ENCODE measurements at places on chromosomes 11 and 22. TPM values are rescaled to one million over a fixed set of nuclear protein-coding genes. Genes with fewer than 3 reads are reported as not detected.

DNA sequence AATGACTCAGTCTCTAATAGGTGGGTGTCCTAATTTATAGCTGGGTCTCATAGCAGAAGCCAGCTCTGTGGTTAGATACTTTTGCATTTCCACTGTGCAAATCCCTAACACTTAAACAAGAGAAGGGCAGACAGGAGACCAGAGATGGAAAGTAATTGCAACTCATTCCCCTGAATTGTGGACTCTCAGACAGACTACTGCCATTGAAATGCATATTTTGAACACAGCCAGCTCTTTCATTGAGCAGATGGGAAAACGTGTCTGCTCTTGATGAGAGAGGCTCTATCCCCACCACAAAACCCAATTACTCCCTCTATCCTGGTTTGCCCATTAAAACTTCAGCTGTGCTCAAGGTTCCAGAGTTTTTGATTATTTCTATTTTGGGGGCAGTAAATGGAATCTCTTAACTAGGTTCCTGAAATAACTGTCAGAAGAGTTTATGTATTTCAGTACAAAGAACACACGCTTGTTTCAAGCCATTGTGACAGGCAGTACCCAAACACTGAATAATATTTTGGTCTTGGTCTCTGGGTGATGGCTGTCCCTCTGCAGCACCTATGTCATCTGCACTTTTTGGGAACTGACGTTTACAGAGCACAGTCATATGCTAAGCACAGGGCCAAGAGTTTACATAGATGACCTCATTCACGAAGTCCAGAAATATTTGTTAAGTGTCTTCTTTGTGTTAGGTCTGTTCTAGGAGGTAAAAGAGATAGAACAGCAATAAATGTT lies 41.7 kb downstream of the FAM227A start:
- peaks cover 5% of the 10 kb centered on the region for H3K4me1 ChIP-seq
- no peak overlapping the region for H3K4me3 ChIP-seq
- H3K36me3 ChIP-seq: peaks cover 27% of the 10 kb centered on the region
- no peak overlapping the region for H3K27ac ChIP-seq
- H3K27me3 ChIP-seq: no peaks in the 10 kb centered on the region

- DNase-seq: no peak
- no peak overlapping the region for H3K27ac ChIP-seq
- H3K27me3 ChIP-seq: no peaks in the 10 kb centered on the region
- H3K4me1 ChIP-seq: peaks cover 8% of the 10 kb centered on the region
Measured at GRCh38 chr22:28562324-28562723, 117.3 kb downstream of the TTC28 start.

GRCh38 chr11:19562156-19562555 lies 150.5 kb upstream of the NAV2 start:
- no peak overlapping the region for H3K4me3 ChIP-seq
- H3K36me3 ChIP-seq: no peaks in the 10 kb centered on the region
- H3K4me1 ChIP-seq: peaks cover 13% of the 10 kb centered on the region
- H3K27me3 ChIP-seq: peaks cover 5% of the 10 kb centered on the region
- H3K27ac ChIP-seq: no peak overlapping the region

- H3K27me3 ChIP-seq: no peaks in the 10 kb centered on the region
- no peak for DNase-seq
- H3K27ac ChIP-seq: no peak overlapping the region
- no peaks in the 10 kb centered on the region for H3K4me1 ChIP-seq
- no peaks in the 10 kb centered on the region for H3K36me3 ChIP-seq
Measured at GRCh38 chr11:132640952-132641351, 891.3 kb downstream of the OPCML start.

DNA sequence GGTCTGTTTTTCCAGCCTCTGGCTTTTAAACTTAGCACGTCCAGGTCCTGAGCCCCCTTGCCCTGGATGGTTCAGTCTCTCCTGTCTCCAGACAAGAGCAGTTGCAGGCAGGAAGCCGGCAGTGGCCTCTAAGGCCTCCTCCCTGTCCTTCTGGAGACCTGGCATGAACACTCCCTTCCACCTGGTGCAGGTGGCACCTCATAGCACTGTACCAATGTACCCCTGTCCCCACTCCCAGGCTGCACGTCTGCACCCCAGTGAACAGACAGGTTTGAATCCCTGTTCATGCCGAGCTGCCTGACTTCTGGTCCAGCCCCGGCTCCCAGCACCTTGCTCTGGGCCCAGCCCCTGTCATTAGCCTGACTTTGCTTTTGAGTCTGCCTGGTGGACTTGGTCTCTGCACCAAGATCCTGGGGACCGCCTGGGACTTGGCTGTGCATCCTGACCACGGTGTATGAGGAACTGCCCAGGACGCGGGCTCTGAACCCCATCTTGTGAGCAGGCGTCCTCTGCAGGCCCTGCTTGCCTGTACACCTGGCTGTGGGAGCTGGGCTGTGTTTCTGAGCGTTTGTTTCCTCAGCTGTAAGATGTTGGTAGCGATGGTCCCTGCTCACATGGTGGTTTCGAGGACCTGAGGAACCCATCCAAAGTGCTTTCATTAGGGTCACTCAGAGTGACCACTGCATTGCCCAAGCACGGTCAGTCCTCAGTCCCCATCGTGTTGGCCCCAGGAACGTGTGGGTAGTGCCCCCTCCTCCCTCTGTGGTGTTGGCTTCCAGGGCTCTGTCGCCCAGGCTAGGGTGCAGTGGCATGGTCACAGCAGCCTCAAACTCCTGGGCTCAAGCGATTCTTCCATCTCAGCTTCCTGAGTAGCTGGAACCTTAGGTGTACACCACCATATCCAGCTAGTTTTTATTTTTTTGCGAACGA lies 75.0 kb upstream of the SHANK2 start:
- H3K4me1 ChIP-seq: no peaks in the 10 kb centered on the region
- no peak overlapping the region for H3K4me3 ChIP-seq
- peaks cover 4% of the 10 kb centered on the region for H3K36me3 ChIP-seq
- DNase-seq: no peak

The CDON gene
- total RNA-seq: 26.8 TPM

The ZC3H7B gene
- total RNA-seq: 54.7 TPM

The APOL5 gene
- not detected for total RNA-seq

The KCNK7 gene
- not detected for total RNA-seq

All from chondrocyte (in vitro differentiated cells).